ENCODE measurements at places on chromosomes 16 and 17.

- no peak for DNase-seq
Measured at GRCh38 chr17:70158591-70158990, 10.7 kb upstream of the KCNJ2 start.

DNA sequence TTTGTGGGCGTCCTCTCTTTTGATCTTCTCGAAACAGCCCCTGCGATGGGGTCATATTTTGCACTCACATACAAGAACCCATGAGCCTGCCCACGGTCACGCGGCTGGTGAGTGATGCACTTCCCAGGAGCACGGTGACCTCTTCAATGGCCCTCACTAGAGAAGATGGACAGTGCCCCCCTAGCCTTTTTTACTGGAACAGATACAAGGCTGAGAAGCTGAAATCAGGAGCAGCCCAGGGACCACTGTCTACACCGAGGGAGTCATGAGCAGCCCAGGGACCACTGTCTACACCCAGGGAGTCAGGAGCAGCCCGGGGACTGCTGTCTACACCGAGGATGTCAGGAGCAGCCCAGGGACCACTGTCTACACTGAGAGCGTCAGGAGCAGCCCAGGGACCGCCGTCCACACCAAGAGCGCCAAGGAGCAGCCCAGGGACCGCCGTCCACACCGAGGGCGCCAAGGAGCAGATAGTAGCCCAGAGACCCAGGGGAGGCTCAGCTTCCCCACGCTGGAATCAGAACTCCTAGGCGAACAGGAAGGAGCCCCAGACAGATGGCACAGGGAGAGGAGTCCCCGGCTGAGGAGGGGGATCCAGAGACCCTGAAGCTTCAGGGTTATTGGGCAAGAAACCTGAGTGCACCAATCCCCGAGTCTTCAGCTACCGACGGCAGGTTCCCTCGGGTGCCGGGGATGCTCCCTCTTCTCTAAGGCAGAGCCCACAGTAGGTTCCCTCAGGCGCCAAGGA, 23.7 kb downstream of the ACSF3 start:
- DNase-seq = no peak

GRCh38 chr16:52451971-52452421, 94.9 kb downstream of the TOX3 start:
- no peak for DNase-seq

- no peak for DNase-seq
Measured at GRCh38 chr16:19269098-19269497, 16.4 kb upstream of the CLEC19A start.

DNA sequence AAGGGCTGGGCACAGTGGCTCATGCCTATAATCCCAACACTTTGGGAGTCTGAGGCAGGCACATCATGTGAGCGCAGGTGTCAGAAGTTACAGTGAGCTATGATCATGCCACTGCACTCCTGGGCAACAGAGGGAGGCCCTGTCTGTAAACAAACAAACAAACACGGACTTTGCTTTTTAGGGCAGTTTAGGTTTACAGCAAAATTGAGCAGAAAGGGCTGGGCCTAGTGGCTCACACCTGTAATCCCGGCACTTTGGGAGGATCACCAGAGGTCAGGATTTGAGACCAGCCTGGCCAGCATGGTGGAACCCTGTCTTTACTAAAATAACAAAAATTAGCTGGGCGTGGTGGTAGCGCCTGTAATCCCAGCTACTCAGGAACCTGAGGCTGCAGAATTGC, 3.3 kb upstream of the CARHSP1 start:
- DNase-seq = no peak

- no peak for DNase-seq
Measured at GRCh38 chr17:80359422-80360110, 55.4 kb upstream of the ENDOV start.

- no peak for DNase-seq
Measured at GRCh38 chr16:88608076-88608475, 30.3 kb upstream of the IL17C start.

All from NCI-H2107 (cell line).